C1 segment of cervical spinal cord (tissue), 14 donors: ENCODE measurements at places on chromosomes 2 and 18.
A peak's percentile ranks its signal among the peaks of the same experiment; 100 is the strongest.

DNA sequence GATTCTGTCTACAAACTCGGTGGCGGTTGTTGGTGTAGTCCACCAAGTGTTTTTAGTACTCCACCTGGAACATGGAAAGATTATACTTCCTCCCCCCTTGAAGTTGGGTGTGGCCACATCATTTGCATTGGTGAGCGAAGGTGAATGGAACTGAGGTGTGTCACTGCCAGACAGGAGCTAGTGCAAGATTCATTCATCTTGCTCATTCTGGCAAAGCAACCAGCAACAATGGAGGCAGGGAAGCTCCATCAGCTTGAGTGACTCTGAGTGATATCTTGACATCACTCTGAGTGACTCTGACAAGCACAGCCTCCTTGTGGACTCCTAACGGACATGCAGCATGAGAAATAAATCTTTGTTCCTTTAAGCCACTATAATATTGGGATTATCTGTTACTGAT, 54.7 kb upstream of the SLC1A4 start:
- no peak for DNase-seq

GRCh38 chr2:238997684-238998083, 149.8 kb downstream of the TWIST2 start:
- DNase-seq: no peak

DNA sequence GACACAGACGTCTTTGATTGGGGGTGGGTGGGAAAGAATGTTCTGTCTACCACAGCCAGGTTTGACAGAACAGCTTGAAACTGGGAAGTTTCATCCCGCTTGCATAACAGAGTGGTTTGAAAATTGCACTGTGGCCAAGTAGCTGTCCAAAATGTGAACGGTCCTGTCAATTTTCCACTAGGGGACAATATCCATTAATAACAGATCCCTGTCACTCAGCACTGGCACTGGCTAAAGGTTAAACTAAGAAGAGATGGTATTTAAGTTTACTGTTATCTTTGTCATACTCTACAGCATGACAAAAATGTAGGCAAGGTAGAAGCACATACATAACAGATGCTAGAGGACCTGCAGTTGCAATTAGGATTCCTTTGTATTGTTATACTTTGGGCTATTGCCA, 55.6 kb upstream of the ACMSD start:
- no peak for DNase-seq

GRCh38 chr2:203728321-203728720, 21.9 kb downstream of the CD28 start:
- no peak for DNase-seq

DNA sequence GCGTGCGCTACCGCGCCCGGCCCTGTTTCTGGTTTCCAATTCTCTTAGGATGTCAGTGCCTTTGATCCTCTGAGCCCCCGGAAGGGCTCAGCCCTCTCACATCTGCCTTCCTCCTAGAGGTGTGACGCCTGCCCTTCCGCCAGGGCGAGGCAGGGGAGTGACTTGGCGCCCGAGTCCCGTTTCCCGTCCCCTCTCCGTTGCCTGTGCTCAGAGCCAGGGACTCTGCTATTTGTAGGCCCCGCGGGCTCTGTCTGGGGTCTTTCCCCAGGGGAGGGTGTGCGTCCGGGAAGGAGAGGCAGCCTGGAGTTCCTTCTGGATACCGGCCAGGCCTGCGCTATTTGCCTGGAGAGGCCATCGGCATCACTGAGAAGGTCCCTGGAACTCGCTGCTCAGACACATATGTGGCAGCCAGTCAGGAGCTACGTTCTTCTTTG, 103.7 kb upstream of the TAF1B start:
- DNase-seq: no peak

- DNase-seq: no peak
Observed at GRCh38 chr2:71857636-71858035, 290.0 kb downstream of the CYP26B1 start.

- DNase-seq: no peak
Observed at GRCh38 chr2:135335256-135335655, 195.8 kb downstream of the ZRANB3 start.

DNA sequence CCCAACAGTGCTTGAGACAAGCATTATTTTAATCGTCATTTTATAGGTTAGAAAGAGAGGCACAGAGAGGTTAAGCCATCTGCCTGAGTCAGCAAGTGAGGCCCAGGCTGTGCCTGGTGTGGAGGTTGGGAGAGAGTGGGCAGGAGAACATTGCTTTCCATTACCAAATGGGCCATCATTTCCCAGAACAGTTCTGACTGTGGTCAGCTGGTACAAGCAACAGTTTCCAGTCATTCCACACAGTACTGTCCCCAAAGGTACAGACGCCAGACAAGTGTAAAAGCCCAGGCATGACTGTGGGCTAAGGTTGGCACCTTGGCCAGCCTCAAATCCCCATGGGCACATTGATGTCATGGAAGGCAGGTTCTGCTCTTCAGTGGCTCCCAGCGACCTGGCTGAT, 98.2 kb upstream of the LCLAT1 start:
- DNase-seq: no peak

- no peak for DNase-seq
Observed at GRCh38 chr18:27609221-27609620, 424.1 kb upstream of the CHST9 start.

- DNase-seq: no peak
Observed at GRCh38 chr18:6280211-6280743, 134.4 kb downstream of the L3MBTL4 start.

DNA sequence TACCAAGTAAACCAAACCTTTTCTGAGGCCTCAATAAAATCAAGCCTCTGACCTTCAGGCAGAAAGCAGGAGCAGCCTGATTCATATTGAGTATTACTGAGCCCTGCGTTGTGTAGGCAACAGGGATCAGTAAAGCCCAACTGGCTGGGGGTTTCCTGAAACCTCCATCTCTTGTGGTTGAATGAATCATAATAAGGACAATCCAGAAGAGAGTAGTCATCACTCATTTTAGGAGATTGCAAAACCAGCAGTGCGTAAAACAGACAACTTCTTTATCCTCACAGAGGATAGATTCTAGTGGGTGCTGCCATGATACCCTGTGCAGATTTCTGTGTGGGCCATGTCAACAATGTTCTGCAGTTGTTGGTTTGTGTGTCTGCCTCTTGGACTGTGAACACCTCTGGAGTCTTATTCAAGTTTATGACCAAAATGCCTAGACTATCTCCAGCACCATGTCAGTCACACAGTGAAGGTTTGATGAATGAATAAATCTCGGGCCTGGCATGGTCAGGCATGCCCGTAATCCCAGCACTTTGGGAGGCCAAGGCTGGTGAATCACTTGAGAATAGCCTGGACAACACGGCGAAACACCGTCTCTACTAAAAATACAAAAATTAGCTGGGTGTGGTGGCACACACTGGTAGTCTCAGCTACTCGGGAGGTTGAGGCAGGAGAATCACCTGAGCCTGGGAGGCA, 51.8 kb upstream of the RAB27B start:
- no peak for DNase-seq

DNA sequence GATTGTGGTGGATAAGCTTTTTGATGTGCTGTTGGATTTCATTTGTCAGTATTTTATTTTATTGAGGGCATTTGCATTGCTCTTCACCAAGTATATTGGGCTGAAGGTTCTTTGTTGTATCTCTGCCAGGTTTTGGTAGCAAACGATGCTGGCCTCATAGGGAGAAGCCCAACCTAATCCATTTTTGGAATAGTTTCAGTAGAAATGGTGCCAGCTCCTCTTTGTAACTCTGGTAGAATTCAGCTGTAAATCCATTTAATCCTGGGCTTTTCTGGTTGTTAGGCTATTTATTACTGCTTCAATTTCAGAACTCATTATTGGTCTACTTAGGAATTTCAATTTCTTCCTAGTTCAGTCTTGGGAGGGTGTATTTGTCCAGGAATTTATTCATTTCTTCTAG, 309.8 kb upstream of the SETBP1 start:
- DNase-seq: no peak

DNA sequence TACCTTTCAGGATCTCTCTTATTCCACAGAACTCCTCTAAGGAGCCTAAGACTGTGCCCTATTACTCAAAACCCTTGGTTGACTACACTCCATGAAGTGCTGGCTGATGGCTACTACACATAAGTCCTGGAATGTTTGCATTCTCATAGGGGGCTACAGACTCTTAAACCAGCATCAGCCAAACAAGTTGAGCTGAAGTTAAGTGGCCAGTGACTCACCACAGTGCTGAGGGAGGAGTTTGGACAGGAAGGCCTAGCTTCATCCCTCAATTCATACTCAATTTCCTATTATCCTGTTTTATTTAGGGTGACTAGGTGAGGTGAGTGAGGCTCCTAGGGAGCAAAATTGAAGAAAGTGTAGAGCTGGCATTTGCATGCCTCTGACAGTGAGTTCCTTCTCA, 246.7 kb downstream of the SMAD2 start:
- DNase-seq: no peak

- no peak for DNase-seq
Observed at GRCh38 chr2:19914266-19914975, 12.6 kb upstream of the TTC32 start.

DNA sequence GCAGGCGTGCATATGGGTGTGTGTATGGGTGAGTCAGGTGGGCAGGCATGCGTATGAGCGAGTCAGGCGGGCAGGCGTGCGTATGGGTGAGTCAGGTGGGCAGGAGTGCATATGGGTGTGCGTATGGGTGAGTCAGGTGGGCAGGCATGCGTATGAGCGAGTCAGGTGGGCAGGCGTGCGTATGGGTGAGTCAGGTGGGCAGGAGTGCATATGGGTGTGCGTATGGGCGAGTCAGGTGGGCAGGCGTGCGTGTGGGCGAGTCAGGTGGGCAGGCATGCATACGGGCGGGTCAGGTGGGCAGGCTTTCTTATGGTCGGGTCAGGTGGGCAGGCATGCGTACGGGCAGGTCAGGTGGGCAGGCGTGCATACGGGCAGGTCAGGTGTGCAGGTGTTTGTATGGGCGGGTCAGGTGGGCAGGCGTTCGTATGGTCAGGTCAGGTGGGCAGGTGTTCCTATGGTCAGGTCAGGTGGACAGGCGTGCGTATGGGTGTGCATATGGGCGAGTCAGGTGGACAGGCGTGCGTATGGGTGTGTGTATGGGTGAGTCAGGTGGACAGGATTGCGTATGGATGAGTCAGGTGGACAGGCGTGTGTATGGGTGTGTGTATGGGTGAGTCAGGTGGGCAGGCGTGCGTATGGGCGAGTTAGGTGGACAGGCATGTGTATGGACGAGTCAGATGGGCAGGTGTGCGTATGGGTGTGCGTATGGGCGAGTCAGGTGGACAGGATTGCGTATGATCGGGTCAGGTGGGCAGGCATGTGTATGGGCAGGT, 28.7 kb upstream of the KLF11 start:
- DNase-seq: no peak

GRCh38 chr18:44508474-44508873, 172.2 kb upstream of the SETBP1 start:
- no peak for DNase-seq

DNA sequence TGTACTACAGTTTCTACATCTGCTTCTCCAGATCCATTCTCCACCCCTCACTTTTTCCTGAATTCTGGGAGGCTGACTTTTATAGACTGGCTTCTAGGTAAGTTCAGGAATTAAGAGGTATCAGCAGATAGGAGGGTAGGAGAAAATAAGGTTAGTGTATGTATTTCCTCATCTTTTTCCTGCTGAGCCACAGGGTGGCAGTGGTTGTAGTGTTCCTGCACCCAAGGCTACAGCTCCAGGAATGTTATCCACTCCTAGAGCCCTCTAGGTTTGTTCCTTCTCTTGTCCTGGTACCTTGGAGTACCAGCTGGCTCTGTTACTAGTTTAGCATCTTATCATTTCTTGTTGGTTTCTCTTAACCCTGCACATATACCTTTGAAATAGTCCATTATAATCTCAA, 40.7 kb upstream of the C2orf66 start:
- DNase-seq: no peak

GRCh38 chr2:79716266-79716665, 203.4 kb downstream of the CTNNA2 start:
- no peak for DNase-seq

DNA sequence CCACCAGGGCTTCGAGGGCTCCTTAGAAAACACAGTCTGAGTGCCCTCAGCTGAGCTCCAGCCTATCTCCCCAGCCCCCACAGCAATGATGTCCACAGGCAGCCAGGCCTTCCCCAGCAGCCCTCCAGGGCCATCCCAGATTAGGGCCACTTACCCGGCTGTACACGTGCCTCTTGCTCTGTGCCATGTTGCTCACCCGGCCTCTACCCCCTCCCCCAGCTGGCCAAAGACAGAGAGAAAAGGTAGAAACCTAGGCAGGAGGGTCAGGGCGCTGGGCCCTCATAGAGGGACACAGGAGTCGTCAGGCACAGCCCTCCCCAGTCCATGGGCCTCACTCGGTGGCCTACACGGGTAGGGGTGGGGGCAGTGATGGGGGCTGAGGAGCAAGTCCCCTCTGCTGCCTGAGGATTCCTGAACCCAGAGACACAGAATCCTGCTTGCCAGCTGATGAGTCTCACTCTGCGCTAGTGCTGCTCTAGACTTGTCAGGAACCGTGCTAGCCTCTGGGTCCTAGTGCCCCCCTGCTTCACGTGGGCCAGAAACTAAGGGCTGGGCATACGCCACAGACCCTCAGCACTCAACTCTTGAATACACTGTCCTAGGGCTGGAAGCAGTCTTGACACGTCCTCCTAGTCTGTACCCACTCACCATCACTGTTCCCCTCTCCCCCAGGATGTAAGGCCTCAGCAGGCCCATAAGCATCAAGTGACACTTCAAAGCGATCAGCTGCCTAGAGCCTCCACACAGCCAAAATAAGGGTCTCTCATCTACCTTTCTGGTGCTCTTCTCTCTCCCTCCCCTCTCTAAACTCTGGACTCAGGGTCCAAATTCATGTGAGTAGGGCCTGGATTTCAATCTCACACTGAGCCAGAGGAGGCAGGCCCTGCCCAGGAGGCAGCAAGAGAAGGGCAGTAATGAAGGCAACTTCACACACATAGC, at the start of gene DCTN1:
DCTN1 (minus strand) TSS at position 461 of the 939 bp plus-strand sequence; CDS start at position 187, 274 bp downstream.
- DNase-seq: peak; percentile 39

GRCh38 chr2:148593421-148593820, 51.1 kb upstream of the EPC2 start:
- DNase-seq: no peak

GRCh38 chr18:39345321-39345720, 1779.7 kb upstream of the CELF4 start:
- no peak for DNase-seq

GRCh38 chr2:172964511-172965139, 111.0 kb upstream of the MAP3K20 start:
- no peak for DNase-seq

GRCh38 chr2:111936881-111937280, 38.5 kb downstream of the MERTK start:
- DNase-seq: no peak

GRCh38 chr2:45013229-45014015, 4.2 kb upstream of the SIX2 start:
- no peak for DNase-seq

GRCh38 chr18:52850031-52850560, 510.1 kb downstream of the DCC start:
- DNase-seq: no peak

GRCh38 chr2:61538920-61539520, 864 bp upstream of the XPO1 start:
- DNase-seq: peak; percentile 39

DNA sequence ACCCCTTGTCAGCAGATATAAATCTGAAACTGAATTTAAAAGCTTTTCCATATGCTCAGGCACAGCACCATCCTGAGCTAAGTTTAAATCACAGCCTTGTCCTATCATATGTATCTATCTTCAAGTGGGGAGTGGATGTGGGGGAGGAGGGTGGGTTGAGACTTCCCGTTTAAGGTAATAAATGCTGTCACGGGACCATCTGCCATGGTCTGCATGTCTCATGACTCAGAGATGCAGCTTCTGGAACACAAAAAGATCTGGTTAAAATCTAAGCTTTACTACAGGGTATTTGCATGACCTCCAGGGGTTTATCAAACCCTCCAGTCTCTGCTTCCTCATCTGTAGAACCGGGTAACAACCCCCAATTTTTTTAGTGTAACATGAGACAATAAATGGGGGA, 377.7 kb upstream of the ST6GAL2 start:
- DNase-seq: no peak
